ENCODE measurements at places on chromosomes 7 and 10.

DNA sequence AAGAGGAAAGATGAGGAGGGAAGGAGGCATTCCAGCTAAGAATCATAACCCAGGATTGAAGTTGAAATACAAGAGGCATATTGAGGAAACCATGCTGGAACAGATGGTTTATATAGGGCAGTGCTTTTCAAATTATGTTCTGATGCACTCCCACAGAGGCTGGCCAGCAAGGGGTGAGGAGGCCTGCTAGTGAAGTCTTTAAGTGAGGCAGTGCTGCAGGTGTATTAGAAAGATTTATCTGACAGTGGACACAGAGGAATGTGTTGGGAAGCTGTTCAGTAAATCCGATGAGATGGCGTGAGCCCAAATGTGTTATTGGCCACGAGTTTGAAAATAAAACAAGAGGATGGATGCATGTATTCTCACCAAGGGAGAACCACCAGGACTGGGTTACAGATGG lies 28.6 kb downstream of the REEP3 start:
- no peak for DNase-seq

- DNase-seq, result no peak
These were observed 26.6 kb downstream of the GNG11 start for GRCh38 chr7:93948106-93948505.

- DNase-seq, result no peak
These were observed 15.5 kb upstream of the FAM3C start for GRCh38 chr7:121411597-121411979.

DNA sequence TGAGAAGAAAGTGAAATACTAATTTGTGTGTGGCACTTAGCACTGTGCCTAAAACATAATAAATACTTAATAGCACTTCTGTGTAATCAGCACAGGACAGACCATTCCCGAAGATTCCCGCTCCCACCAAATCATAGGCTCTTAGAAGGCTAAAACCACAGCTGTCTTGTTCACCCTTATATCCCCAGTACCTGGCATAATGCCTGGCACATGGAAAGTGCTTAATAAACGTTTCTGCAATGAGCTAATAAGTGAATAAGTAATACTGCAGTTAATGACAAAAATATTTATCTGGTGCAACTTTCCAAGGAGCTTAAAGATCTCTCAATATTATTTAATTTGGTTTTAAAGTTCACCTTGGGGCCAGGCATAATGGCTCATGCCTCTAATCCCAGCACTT lies 43.2 kb downstream of the MTURN start:
- DNase-seq, result no peak

DNA sequence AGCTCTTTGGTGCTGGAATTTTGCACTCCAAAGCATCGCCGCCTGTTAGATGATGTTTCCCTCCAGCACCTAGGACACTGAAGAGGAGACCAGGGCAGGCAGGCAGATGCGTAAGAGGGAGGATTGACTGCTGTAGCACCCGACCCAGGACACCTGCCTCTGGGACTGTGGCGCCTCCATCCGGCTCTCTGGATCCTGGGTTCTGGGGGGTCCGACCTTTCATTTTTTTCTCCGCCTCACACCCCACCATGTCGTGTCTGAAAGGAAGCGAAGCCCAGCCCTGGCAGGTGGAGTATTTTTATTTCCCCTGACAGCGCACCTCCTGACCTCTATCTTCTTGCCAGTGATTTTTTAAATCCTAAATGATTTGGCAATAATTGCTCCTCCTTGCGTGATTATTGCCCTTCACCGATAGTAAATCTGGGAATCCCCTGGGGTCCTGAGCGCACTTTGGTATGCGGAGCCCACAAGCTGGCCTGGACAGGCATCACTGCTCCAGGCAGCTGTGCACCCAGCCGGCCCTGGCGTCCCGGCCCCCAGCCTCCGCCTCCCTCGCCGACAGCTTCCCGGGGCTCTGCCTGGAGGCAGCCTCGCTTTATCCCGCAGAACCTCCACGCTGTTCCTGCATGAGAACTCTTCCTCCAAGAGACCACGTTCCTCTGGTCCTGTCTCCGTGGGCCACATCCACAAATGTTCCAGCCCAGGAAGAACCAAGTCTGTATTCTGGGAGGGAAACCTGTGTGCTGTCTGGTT lies 48.4 kb downstream of the LHPP start:
- no peak for DNase-seq

DNA sequence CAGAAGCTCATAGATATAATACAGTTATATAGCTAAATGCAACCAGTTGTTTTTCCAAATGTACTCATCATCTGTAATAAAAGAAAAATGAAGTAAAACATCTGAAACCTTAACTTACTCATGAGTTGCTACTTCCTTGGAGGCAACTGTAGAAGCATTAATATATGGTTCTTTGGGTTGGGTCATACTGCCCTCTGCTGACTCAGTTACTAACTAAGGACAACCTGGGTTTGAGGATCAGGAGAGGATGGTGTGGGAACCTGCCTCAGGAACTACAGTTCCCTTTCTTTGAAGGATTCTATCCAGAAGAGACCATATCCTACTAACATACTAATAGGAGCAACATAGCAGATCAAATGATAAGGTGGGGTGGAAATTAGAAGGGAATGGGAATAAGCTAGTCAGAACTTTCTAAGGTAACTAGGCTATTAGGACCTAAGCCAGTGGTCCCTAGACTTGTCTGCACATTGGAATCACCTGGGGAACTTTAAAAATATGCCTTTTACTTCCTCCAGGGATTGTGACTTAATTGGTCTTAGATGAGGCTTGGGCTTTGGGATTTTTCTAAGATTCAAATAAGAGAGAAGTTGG lies 20.7 kb downstream of the COX15 start:
- DNase-seq, result no peak

- DNase-seq, result no peak
These were observed 13.7 kb upstream of the GFRA1 start for GRCh38 chr10:116286626-116287200.

DNA sequence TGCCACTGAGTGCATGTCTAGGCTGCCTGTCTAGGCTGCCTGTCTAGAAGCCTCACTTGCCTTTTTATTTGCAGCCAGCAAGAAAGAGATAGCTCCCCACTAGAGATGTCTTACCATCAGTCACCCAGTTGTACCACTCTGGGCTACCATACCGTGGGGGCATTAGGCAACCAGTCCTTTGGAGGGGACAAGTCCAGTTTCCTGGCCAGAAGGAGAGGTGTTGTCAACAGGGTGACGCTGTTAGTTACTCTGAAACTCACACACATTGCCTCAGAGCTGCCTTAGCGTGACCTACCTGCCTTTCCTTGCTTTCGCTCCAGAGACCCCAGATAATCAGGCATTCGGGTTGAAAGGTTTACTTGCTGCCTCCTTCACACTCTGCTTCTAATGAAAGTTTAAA lies 155.4 kb downstream of the CELF2 start:
- DNase-seq, result no peak

DNA sequence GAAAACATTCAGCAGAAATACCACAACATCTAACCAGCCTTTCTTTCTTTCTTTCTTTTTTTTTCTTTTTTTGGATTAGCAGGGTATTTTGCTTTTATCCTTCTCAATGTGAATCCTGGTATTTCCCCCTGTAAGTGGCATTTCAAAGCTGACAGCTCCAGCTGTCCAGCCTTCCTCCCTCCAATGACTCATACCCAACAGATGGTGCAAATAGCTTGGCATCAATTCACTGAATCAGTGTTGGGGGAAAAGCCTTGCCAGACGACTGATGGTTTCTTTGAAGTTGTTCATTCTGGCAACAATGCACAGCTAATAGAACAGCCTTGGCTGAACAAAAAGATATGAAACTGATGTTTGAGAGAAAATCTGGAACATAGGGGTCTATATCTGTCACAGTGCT lies 316.8 kb upstream of the STEAP1 start:
- DNase-seq, result no peak
